ENCODE measurements at places on chromosomes 1 and 21. TPM values are rescaled to one million over a fixed set of nuclear protein-coding genes. Genes with fewer than 3 reads are reported as not detected.

C1orf105 gene
- not detected for total RNA-seq

INSRR gene
- not detected for total RNA-seq

GRCh38 chr1:33866281-33866680 is 2.4 kb downstream of the HMGB4 start:
- no peak for DNase-seq

DNA sequence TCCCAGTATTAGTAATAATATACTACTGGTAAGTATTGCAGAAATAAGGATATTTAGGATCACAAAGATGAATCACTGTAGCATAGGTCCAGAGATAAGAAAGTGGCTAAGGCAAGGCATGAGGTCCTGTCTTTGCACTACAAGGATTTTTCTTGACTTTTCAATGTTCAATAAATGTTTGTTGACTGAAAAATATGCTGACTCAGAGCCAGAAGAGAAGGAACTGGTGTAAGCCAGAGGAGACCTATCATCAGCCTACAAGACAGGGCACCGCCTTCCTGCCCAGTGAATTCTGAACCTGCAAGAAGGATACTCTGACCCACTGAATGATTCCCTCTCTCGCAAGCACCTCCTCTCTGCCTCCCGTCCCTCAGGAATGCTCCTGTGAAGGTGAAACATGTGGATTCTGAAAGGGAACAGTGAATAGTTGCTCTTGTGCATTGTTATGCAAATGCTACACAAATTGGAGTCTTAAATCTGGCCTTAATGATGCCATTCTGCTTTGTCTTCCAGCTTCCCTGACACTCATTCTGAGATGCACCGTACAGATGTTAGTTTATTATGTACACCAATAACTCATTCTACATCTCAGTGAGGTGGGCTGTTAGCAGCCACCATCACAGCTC is 540.0 kb downstream of the OMA1 start:
- no peak for DNase-seq

GRCh38 chr1:26724926-26725325 is 29.1 kb downstream of the ARID1A start:
- DNase-seq, result no peak

DNA sequence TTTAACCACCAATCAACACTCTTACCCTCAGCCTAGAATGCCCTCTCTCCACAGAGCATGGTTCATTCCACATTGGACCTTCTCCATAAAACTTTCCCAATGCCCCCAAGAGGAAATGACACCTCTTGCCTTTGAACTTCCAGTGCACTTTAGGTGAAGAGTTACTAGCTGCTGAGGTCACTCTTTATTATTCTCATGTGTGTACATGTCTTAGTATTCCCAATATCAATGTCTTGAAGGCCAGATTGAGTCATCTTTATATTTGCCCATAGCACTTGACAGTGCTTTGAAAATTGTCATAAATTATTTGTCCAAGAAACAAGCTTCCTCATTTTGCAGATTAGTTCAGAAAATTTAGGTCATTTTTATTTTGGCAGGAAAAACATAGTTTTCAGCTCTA is 8.1 kb upstream of the DNASE2B start:
- no peak for DNase-seq

GRCh38 chr1:48038270-48038767 is 41.1 kb upstream of the TRABD2B start:
- DNase-seq, result no peak

DNA sequence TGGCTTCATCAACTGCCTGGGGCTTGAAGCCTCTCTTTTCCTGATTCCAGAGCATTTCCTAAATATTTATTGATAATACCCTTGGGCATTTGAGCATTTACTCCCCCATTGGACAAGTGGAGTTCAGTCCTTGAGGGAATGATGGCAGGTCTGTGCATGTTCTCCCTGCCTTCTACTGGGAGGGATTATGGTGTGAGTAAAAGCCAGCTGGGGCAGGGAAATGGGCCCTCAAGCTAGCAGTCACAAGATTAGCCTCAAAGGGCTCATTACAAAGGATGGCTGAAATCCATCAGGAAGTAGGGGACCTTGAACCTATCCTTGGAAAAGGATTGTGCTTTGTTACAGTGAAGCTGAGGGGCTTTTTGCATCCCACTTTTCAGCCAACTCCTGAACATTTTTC is 24.2 kb upstream of the OSBPL9 start:
- DNase-seq, result no peak

CR1 gene
- total RNA-seq, result 0.07 TPM

SPTA1 gene
- not detected for total RNA-seq

- no peak for DNase-seq
These were observed 2.1 kb downstream of the FBLIM1 start for GRCh38 chr1:15760520-15761211.

HOOK1 gene
- 30.9 TPM for total RNA-seq

ATXN7L2 gene
- 7.2 TPM for total RNA-seq

GRCh38 chr1:244012202-244012601 is 38.9 kb upstream of the ZBTB18 start:
- DNase-seq, result no peak

RGS8 gene
- total RNA-seq, result not detected

Data from HCT116 (cell line).